ENCODE measurements at places on chromosomes 2 and 18.

DNA sequence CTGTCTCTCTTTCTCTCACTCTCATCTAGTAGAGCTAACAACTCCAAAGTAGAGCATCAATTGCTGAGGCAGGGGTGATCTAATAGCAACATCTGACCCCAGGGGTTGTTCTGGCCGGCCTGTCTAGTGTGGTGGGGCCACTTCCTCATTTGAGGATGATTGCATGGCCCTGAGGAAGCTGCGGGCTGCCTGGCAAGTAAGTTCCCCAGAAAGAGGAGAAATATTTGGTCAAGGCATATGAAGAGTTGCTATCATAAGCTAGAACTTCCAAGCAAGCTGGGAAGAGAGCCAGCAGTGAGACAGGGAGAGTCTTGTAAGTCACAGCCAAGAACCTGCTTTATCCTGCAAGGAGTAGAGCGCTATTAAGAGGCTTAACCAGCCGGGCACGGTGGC is 50.8 kb upstream of the TMEM87B start:
- DNase-seq, result peak; percentile 75

GRCh38 chr2:216119986-216120385 is 10.8 kb downstream of the XRCC5 start:
- DNase-seq, result no peak

GRCh38 chr2:42337356-42337820 is 23.6 kb downstream of the COX7A2L start:
- no peak for DNase-seq

DNA sequence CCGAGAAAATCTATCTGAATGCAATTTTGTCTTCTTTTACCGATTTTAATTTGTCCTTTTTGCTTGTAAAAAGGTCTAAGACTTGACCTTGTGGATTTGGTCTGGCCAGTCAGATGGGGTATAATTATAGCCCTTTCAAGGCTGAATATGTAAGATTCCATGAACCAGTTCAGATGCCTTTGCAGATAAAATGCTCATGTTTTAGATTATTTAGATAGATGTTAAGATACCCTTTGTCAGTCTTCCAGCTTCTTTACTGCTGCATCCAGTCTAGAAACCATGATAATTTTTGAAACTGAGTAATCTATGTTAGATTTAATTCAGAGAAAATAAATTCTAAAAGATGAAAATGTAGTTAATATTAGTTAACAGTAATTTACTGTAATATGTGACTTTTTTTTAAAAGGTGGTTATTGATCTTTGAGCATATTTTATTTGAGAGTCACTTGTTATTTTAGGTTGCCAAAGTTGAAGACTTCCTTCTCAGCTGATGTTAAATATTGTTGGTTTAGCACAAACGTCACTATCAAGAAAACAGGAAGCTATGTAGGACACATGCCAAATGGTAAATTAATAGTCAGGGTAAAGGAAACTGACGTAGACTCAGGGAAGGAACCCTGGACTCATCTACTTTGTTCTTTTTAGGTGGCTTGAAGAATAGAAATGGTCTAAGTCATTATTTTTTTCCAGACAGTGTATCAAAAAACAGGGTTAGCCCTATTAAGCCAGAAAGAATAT is 29.8 kb downstream of the BABAM2 start:
- no peak for DNase-seq

GRCh38 chr2:181596556-181596955 is 60.3 kb downstream of the CERKL start:
- DNase-seq, result no peak
